T-helper 9 cell (primary cell): ENCODE measurements at places on chromosomes 4 and X.

DNA sequence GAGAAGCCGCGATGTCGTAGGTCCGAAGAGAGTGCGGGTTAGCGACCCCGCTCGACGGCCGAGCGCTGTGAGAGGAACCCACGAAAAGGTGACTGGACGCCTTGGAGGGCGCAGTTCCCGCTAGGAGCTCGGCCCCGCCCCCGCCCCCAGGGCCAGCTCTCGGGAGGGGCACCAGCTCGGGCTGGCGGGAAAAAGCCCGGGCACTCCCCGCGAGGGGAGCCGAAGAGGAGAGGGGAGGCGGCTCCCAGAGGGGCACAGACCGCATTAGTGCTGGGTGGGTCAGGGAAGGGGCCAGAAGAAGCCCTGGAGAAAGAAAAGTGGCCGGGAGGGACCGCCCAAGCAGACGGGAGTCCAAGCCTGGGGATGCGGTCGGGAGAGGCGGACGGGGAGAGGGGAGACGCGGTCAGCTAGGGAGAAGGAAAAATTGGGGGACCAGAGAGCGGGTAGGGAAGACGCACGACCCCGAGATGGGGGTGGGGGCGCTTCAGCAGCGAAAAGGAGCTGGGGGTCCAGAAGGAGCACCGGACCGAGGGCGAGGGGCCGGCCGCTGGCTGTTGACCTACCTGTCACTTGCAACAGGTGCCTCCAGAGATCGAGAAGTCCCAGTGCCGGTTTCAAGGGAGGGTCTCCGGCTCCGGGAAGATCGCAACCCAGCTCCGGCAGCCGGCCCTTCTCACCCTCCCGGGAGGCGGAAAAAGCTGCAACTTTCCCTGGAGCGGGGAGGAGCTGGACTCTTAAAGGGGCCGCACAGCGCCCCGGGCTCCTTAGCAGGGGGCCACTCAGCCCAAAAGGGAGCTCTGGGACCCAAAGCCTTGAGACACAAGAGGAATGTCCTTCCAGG lies at the start of gene SYTL4:
SYTL4 (minus strand) TSS at position 681 of the 841 bp plus-strand sequence. CDS start 30,084 bp downstream, outside the sequence.
- DNase-seq: no peak

DNA sequence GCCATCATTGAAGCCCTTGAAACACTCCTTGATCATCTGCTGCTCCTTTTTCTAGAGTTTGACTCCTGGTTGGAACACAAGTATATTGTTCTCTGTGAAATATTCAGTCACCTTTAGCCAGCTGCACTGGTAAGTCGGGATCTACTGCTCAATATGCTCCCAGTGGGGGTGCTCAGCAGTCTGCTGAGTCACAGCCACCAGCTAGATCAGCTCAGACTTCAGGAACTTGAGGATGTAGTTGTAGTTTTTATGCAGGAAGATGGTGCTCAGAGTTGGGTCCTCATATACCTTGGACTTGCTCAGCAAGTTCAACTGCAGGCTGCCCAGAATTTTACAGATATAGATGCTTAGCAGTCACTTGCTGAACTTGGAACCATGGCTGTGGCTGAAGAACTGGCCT lies 202.5 kb upstream of the RPL34 start:
- no peak for DNase-seq

DNA sequence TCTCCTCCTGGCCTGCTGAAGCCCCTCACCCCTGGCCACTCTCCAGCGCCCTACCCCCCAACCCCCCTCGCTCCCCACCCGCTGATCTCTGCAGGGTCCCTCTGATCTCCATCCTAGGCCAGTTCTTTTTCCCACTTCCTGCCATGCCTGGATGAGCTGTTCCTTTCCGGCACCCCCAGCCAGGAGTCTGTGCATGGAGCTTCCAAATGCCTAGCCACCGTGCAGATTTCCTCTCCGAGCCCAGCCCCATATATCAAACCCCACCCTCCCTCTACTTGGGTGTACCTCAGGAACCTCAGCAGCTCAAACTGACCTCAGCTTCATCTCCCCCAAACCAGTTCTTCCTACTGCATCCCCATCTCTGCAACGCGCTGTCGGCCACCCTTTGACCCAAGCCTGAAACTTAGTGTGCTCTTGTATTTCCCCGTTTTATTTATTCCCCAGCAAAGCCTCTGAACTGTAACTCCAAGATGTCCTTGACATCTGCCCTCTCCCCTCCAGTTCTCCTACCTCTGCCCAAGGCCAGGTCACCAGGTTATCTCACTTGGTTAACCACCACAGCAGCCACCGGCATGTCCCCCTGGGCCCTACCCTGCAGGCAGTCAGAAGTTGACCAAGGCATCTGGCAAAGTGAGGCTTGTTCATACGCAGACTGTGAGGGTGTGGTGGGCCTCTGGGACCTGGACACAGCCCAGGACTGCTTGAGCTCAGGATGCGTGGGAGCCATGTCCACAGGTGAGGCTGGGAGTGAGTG lies 194.9 kb upstream of the PSAPL1 start:
- no peak for DNase-seq

DNA sequence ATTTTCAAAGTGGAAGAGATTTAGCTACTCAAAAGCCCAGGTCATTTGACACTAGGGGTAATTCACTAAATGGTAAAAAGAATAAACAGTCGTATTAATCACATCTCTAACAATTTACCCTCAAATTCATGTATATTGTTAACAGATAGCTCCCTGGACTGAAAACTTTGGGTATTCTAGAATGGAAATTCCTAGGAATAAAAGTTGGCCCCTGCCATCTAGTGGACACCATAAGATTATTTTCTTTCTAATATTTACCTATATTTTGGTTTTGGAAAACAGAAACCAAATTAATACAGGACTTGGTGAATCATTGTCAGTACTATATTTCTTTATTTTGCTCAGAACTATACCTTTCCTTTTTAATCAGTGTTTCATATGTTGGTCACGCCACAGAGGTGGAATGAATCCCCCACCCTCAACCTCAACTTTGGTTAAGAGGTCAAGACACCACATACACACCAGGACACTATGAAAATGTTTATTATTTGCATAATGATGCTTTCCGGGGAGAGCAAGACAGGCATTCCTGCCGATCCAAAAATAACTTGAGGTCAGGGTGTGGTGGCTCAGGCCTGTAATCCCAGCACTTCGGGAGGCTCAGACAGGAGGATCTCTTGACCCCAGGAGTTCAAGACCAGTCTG lies 96.2 kb upstream of the APOOL start:
- no peak for DNase-seq

DNA sequence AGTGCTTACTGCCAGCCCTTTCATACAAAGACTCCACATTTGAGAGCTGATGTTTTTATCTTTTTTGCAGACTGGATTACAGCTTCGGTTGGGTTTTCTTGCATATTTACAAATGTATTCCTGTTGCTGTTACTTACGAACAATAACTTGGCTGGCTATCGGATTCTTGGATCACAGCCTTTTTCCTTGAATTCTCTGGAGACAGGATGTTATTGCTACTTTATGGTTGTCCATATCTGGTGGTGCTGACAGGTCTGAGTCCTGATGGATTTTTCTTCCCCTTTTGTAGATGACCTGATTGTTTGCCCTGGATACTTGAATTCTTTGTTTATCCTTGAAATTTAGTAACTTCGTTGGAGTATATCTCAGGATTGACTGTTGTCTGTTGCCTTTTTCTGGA lies 77.7 kb downstream of the PDK3 start:
- DNase-seq: no peak

DNA sequence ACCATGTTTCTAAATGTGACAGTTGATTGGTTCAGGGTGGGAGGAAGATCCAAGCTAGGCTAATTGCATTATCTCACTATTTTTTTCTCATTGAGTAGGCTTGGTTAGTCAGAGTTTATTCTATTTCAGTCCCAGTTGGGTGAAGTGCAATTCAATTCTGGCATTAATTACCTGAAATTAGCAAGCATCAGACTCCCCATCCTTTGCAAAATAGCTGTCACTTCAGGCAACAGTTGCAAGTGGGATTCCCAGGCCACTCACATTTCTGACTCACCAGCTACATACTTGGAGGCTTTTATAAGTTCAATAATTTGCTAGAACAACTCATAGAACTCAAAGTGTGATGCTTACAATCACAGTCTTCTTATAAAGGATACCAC lies 155.8 kb upstream of the HAND2 start:
- DNase-seq: no peak

DNA sequence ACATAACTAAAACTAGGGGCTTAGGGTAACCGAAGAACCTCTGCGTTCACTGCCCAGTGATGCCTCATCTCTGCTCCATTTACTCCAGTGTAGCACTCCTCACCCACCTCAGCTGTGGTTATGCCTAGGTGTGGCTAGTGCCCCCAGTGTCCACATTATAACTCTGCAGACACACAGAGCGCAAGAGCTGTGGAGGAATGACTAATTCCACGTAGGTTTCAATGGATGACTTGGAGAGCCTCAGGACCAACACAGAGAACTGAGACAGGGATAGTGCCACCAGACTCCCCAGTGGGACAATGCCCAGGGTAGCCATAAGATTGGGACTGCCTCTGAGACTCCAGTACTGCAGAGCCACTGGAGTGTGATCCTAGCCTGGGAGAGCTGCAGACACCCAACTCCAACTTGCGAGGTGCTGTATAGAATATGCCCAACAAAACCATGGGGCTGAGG lies 542.4 kb upstream of the DIPK2B start:
- DNase-seq: no peak

DNA sequence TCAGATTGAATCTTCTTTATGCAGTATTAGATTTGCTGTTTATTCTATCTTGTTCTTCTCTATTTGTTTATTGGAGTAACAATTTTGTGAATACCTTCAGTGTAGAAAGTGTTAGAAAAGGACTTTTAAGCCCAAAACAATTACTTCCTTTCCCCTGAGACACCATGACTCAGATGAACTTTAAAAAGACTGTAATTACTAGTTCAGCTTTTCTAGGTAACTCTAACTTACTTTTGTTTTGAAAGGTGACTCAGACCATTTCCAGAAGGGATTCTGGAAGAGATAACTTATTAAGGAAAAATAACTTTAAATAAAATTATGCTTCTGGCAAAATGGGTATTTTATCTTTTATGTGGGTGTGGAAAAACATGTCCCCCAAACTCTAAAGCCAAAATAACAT lies 561.5 kb upstream of the PCDH10 start:
- no peak for DNase-seq

- no peak for DNase-seq
These were observed 395.1 kb downstream of the TRIML1 start for GRCh38 chr4:188534297-188534696.

DNA sequence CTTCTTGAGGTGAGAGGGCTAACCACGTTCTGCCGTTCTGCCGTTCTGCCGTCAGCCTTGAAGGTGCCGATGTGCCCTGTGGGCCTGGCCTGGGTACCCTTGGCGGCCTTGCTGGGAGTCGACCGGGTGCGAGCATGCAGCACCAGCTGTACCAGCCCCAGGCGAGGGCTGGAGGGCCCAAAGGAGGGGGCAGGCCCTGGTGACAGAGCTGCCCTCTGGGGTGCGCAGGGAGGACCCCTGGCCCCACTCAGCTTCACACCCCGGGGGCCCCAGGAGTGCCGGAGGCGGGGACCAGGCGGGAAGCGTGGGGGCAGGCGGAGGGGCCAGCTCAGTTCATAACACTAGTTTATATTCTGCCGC lies 22.1 kb downstream of the UVSSA start:
- no peak for DNase-seq

DNA sequence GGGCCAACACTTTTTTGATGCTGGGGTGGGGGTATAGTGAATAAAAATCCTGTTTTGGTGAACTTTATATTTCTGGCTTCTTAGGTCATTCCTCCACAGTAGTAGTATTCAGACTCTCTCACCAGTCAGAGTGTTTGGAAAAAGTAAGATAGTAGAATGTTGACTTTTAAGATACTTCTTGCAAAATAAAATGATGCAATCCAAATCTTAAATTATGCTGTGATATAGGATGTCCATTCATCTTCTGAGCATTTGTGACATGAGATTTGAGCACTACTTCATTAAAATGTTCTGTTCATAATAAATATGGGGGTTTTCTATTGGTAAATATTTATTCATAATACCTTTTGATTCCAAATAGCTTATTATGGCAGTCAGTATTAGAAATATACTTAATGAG lies 70.1 kb downstream of the BMP2K start:
- no peak for DNase-seq

GRCh38 chrX:30283456-30284200 lies 25.6 kb downstream of the NR0B1 start:
- DNase-seq: no peak

DNA sequence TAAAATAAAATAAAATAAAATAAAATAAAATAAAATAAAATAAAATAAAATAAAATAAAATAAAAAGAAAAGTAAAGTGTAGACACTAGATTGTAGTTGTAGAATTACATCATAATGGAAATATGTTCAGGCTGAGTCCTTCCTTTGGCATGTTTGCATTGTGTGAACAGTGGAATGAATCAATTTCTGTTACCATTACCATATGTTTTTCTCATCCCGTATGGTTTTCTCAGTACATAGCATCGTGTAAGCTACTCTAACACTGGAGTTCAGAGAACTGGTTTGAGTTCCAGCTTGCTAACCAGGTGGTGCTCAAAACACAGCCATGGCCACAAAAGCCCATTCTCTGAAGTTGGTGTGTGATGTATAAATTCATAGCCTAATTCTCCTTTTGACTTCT lies 45.9 kb downstream of the USP11 start:
- DNase-seq: no peak
